Endothelial cell of umbilical vein (primary cell): ENCODE measurements at places on chromosomes 1 and 21. TPM values are rescaled to one million over a fixed set of nuclear protein-coding genes. Genes with fewer than 3 reads are reported as not detected.

ARHGEF16 gene
- total RNA-seq, result 0.51 and 1.3 TPM in 2 replicates

GRCh38 chr1:211975152-211975941, 60.0 kb downstream of the INTS7 start:
- DNase-seq, result no peak

GRCh38 chr1:66752671-66753371, 562 bp downstream of the DYNLT5 start:
- peak; percentile 8 for DNase-seq

- DNase-seq, result no peak
Measured at GRCh38 chr1:10696977-10697376, 99.5 kb downstream of the CASZ1 start.

DNA sequence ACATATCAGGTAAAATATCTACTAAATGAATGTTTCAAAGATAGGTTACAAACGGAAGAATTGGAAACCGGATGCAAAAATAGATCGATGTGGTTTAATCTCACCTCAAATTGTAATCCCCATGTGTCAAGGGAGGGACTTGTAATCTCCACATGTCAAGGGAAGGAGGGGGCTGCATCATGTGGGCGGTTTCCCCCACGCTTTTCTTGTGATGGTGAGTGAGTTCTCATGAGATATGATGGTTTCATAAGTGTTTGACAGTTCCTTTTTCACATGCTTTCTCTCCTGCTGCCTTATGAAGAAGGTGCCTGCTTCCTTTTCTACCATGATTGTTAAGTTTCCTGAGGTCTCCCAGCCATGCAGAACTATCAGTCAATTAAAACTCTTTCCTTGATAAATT, 408.7 kb upstream of the TMPRSS15 start:
- DNase-seq, result no peak

DNA sequence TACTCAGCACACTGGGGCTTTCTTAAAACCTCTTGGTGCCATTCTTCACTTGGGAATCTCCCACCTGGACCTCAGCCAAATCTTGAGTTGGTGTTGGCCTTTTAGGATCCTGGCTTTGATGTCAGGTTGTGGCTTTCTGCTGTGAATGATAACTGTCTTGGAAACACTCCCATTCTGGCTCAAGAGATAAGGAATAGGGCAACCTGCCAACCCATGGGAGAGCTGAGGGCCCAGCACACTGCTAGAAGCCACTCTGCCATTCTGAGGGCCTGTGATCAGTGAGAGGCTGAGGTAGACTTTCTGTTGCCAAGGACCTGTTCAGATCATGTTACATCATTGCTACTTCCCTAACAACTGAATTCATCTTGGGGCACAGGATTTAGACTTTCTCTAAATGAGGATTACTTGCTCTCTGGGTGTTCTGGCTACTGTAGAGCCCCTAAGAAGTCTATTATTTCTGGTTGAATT, 45.8 kb downstream of the TTC39A start:
- DNase-seq, result peak; percentile 94

SLC1A7 gene
- total RNA-seq, result not detected in 2 replicates

DNA sequence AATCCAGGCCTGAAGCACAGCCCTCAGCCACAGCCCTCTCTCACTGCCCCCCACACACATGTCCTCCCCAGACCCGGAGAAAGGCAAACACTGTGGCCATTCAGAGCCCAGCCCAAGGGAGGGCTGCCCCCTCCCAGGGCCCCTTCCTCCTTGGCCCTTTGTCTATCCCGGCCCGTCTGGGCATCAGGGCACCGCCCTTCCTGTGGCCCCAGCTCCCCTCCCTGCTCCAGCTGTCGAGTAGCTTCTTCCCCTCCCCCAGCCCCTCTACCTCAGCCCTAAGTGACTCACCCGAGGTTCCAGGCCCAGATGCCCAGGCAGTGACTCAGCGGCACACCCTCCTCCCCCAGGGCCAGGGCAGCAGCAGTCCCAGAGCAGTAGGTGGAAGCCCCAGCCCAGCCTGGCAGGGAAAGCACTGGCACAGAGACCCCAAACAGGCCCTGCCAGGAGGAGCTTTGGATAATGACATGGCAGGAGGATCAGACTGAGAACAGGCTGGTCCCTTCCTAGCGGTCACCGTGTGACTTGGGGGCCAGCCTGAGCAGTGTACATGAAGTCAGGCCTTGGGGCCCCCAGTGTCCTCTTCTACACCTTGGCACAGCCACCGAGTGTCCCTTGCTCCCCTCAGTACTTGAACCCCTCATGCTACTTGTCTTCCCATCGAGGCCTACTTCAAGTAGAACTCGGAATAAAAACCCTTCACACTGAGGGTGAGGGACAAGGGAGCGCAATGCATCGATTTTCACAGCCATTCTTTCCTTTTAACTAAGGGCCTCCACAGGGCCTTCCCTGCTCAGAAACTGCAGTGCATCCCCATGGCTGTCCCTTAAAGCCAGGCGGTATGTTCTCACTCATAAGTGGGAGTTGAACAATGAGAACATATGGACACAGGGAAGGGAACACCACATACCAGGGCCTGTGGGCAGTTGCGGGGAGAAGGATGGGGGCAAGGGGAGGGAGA, 1.0 kb upstream of the S100A2 start:
- DNase-seq, result peak; percentile 96

S100A7 gene
- total RNA-seq, result not detected in 2 replicates

ERICH3 gene
- total RNA-seq, result not detected in 2 replicates

FCER1A gene
- total RNA-seq, result not detected in 2 replicates

GUCA2B gene
- total RNA-seq, result not detected in 2 replicates

GRCh38 chr21:31766899-31767298, 35.0 kb upstream of the SCAF4 start:
- no peak for DNase-seq

DNA sequence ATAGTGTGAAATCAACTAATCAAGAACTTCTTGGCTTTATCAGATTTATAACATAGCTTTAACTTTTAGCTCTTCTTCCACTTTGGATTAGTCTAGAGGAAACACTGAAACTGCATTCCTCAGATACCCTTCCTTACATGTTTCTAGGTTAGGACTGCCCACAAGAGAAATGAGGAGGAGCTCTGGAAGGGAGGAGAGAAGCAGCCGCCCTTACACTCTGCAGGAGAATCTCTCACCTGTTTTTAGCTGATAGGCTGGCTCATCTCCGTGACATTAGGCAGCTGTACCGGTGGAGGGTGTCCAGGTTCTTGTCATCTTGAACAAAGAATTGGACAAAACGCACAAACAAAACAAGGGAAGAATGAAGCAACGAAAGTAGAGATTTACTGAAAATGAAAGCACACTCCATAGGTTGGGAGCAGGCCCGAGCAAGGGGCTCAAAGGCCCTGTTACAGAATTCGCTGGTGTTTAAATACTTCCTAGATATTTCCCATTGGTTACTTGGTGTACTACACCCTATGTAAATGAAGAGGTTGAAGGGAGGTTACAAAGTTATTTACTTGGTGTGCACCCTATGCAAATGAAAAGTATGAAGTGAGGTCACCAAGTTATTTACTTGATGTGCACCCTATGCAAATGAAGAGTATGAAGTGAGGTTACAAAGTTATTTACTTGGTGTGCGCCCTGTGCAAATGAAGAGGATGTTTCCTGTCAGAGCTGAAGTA, 524.9 kb upstream of the CHRM3 start:
- DNase-seq, result no peak

GRCh38 chr1:206510371-206510770, 3.0 kb downstream of the RASSF5 start:
- DNase-seq, result no peak

C4BPB gene
- not detected in 2 replicates for total RNA-seq

CYP4A22 gene
- not detected in 2 replicates for total RNA-seq

SLC50A1 gene
- 29.5 and 30.8 TPM in 2 replicates for total RNA-seq

MEX3A gene
- 23.6 and 26.6 TPM in 2 replicates for total RNA-seq

DNA sequence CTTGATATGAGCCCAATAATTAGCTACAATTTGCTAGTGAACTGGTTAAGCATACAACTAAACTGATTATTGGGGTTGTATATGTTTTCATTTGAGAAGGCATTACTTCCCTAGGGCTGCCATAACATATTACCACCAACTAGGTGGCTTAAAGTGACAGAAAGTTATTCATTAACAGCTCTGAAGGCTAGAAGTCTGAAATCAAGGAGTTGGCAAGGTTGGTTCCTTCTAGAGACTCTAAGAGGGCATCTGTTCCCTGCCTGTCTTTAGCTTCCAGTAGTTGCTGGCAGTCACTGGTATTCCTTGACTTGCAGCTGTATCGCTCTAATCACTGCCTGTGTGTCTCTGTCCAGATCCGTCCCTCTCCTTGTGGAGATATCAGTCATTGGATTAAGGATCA, 86.3 kb downstream of the LHX9 start:
- DNase-seq, result no peak

DNA sequence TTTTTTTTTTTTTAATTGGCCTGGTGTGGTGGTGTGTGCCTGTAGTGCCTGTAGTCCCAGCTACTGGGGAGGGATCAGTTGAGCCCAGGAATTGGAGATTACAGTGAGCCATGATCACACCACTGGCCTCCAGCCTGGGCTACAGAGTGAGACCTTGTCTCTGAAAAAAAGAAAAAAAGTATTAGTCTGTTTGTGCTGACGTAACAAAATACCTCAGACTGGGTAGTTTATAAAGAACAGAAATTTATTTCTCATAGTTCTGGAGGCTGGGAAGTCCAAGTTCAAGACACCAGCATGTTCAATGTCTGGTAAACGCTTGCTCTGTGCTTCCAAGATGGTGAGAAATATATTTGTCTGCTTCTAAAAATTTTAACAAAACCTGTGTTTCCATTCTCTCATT, 25.8 kb downstream of the TRAF5 start:
- no peak for DNase-seq

CMPK1 gene
- 79.6 and 90.0 TPM in 2 replicates for total RNA-seq
